ENCODE measurements at places on chromosomes 6 and 20. TPM values are rescaled to one million over a fixed set of nuclear protein-coding genes. Genes with fewer than 3 reads are reported as not detected.

DNA sequence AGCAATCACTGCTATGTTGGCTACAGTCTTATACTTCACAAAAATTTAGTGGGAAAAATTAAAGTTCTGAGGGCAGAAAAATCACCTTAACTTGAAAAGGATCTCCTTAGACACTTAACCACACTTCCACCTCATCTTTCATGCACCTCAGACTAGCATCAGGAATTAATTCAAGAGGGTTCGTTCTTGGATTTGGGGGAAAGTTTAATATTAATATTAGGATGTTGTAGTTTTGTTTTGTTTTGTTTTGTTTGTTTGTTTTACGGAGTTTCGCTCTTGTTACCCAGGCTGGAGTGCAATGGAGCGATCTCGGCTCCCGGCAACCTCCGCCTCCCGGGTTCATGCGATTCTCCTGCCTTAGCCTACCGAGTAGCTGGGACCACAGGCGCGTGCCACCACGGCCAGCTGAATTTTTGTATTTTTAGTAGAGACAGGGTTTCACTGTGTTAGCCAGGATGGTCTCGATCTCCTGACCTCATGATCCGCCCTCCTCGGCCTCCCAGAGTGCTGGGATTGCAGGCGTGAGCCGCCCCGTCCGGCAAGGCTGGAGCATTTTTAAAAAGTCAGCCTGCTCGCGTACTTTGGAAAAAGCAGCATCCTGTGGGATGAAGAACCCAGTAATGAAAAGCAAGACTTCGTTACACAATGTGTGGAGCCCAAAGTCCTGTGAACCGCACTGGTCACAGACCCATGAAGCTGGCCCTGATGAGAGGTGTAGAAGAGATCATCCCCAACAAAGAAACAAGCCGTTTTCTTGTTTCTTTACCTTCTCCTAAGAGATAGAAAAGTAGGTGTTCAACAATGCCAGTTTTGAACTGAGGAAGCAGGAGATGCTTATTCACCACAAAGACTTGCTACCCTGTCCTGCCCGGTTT, 194.9 kb downstream of the GPX5 start:
- no peak for DNase-seq

GRCh38 chr20:11170565-11170964, 496.8 kb upstream of the JAG1 start:
- no peak for DNase-seq

DNA sequence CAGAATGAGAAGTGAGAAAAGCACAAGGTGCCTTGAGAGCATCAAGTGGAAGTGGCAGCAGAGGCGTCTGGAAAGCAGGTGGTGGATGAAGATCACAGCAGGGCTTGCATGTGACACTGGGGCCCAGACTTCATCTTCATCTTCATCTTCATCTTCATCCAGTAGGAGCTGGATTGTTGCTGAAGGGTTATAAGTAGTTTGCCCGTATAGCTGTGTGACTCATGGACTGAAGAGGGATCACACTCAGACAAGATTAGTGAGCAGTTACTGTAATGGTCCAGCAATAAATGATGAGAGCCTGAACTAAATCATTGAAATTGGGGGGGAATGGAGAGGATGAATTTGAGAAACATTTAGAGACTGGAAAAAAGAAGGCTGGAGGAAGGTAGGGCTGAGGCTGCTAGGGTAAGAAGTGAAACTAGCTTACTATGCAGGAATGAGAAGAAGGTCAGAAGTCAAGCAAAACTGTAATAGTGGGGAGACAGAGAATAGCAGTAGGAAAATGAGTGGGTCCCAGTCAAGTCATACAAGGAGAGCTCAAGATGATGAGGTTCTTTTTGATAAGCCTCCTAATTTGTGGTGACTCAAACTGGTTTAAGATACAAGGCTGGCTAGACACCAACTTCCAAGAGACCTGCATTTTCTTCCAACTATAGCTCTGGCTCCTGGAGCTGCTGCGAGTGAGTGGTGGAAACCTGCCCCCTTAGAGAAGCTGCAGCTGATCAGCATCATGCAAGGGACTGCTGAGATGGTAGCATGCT, 92.3 kb upstream of the BEND6 start:
- DNase-seq = no peak

- DNase-seq = no peak
These were observed 30.5 kb upstream of the RPP40 start for GRCh38 chr6:5034328-5034727.

DNA sequence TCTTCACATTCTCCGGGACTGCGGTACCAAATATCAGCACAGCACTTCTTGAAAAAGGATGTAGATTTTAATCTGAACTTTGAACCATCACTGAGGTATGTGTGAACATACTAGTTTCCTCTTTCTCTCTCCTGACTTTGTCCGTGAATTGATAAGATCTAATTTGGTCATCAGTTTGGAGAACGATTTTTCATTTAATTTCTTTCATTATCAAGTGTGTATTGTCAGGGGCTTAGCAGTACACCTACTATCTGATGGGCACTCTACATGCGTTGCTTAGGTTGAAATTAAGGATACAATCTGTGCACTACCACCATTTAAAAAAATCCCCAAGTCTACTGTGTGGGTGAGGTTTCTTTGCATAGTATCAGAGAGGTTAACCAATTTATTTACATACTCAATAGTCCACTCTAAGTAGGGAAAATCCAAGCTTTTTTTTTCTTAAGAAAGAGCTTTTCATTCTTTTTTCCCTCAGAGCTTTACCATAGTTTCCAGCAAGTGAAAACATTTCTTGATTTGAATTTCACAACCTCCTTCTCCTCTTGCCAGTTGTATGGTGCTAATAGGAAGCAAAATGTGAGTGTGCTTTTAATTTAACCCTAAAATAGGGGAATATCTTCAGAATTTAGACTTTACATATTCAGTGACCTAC, 105.4 kb upstream of the ESR1 start:
- no peak for DNase-seq

GRCh38 chr6:10685092-10685915, 9.1 kb downstream of the C6orf52 start:
- DNase-seq = no peak

GRCh38 chr6:159984268-159984786, 15.4 kb downstream of the IGF2R start:
- peak; percentile 73 for DNase-seq

DNA sequence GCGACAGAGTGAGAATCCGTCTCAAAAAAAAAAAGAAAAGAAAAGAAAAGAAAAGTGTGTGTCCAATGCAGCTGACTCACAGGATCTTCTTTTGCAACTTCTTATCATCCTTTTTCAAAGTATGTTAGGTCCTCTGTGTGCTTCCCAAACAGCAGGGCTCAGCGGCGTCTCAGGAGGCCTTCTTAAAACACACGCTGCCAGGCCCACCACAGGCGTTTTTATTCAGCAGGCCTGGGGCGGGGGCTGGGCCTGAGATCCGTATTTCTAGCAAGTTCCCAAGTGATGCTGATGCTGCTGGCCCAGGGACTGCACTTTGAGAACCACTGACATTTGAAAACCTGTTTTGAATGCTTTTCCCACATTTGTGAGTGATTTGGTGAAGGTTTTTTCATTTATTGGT, 57.1 kb downstream of the PSMG4 start:
- DNase-seq = no peak

DNA sequence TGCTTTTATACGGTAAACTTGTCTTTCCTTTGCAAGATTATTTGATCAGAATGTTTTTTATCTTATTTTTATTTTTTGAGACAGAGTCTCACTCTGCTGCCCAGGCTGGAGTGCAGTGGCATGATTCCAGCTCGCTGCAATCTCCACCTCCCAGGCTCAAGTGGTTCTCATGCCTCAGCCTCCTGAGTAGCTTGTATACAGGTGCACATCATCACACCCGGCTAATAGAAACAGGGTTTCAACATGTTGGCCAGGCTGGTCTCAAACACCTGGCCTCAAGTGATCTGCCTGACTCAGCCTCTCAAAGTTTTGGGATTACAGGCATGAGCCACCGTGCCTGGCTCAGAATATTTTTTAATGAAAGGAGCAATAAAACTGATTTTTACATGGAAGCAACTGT, 8.9 kb upstream of the LPIN3 start:
- DNase-seq = no peak

FRK gene
- polyA plus RNA-seq = 0.40 TPM

PRND gene
- not detected for polyA plus RNA-seq

RSPO4 gene
- polyA plus RNA-seq = 0.20 TPM

TRIM15 gene
- not detected for polyA plus RNA-seq

All from adrenal gland (tissue), 19 donors.